ENCODE measurements at places on chromosomes 6 and 20.

GRCh38 chr6:66628917-66629316 is 921.9 kb upstream of the EYS start:
- no peak for DNase-seq

DNA sequence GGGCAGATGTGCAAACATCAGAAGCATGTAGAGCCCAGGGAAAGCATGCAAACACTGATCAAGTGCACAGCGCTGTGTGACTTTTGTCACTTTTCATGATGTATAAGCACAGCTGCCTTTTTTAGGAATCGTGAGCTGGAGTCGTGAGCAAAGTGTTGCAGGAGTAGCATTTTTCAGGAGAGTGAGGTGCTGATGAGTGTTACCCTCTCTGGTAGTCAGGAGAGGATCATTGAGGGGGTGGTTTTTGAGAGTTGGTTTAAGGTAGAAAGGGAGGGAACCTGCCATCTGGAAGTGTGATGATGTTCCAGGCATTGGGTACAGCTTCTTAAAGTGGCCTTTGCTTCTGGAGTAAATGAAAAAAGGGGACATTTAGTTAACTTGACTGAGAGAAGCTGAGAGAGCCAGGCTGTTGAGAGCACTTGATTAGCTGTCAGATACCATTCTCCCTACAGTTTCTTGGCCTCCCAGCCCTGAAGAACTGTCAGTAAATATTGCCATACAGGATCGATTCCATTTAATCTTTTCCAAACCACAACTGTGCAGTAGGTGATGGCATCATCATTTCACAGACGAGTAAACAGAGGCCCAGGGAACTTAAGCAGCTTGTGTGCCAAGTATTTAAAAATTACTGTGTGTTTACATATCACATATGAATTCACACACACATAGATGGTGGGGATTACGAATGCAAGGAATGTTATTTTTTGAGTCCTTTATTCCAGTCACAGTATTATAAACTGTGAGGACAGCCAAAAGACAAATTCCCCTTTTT is 28.9 kb downstream of the TPD52L1 start:
- DNase-seq: no peak

- no peak for DNase-seq
Measured at GRCh38 chr6:8556370-8557013, 121.1 kb upstream of the SLC35B3 start.

- no peak for DNase-seq
Measured at GRCh38 chr6:21295506-21296240, 297.9 kb upstream of the SOX4 start.

- DNase-seq: no peak
Measured at GRCh38 chr20:35621560-35621946, 5.9 kb downstream of the SPAG4 start.

- DNase-seq: no peak
Measured at GRCh38 chr20:24630486-24631172, 161.2 kb downstream of the SYNDIG1 start.

- no peak for DNase-seq
Measured at GRCh38 chr6:165814679-165815078, 151.6 kb upstream of the PDE10A start.

DNA sequence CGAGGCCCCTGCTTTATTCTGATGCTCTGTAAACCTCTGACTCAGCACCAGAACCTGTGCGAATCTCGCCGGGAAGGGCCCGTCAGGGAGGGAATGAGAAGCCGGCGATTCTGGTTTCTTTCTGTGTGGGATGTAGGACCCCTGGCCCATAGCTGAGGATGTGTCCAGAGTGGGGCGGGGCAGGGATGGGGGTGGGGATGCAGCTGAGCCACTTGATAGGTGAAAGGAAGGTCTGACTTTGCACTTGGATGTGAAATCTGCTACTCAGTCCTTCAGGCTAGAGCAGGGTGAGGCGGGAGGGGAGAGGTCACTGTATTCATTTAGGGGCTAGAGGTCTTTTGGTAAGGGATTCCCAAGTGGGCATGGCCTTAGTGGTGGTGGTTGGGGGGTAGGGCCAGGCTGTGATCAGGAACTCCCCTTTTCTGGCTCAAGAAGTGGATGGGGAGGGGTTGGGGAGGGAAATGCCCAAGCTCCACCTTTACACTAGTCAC is 2.3 kb downstream of the TOX2 start:
- no peak for DNase-seq

- no peak for DNase-seq
Measured at GRCh38 chr6:134003542-134003951, 48.9 kb downstream of the SLC2A12 start.

DNA sequence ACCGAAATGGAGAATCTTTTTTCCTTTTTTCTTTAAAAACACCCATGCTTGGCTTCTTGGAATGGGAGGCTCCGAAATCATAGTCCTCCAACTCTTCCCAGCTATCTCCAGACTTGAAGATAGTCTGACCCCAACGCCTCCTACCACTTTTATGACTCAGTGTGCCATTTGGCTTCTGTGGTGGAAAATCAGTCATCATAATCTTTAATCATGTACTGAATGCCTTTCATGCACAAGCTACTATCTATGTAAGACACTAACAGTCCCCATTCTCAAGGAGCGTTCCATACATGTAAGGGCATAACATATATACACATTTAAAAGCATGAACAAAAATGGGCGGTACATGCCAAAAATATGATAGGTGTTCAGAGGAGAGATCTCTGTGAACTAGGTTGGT is 44.1 kb downstream of the TMEM14B start:
- no peak for DNase-seq

DNA sequence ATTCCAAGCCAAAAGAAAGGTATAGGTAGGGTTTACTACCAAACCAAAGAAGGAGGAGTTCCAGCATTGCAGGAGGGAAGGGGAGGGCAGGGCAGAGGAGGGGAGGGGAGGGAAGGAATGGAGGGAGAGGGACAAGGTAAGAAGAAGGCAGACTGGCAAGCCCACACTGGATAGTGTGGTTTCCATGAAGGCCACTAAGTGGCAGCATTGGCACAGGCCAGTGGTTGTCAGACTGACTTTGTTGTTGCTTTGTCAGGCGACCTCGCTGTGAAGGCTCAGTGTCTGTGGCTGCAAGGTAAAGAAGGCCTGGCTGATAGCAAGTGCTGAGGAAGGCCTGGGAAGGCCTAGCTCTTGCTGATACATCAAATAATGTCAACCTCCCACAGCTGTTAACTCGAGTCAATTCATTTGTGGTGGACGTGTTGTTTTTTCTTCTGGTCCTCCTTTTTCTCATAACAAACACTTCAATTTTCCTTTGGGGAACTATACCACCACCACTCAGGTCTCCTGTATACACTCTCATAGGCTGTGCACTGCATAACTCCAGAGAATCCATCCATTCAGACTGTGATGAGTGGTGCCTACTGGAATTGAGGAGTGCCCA is 7.7 kb upstream of the ZNF334 start:
- no peak for DNase-seq

GRCh38 chr6:19175023-19175422 is 662.1 kb upstream of the ID4 start:
- DNase-seq: no peak

- no peak for DNase-seq
Measured at GRCh38 chr6:53658992-53659391, 6.6 kb downstream of the KLHL31 start.

GRCh38 chr6:33292996-33293682 is 3.7 kb downstream of the PFDN6 start:
- no peak for DNase-seq

DNA sequence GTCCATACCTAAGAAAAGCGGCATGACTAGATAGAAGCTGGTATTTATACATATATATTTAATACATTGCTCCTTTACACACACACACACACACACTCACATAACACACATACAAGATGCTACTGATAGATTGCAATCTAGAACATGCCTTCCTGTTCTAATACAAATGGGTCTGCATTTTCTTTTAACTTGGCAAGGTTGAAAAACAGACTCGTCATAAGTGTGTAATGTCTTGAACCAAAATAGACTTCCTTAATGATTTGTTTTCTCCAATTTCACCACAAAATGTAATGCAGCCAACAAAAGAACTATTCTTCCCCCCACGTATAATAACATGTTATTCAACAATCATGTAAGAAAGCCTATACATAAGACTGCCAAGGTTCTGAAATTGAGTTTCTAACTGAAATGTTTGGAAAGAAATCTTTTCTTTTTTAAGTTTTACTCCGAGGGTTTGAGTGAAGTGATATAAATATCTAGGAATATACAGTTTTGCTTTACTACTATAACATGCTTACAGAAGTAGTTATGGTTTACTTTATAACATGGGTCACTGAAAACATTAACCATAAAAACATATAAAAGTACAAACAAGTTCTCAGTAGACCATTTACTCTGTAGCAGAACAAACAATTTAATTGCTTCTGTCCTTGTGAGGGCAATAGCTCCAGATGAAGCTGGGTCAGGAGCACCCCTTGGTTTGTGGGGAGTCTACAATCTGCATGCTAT is 207.5 kb downstream of the FOXC1 start:
- DNase-seq: no peak

DNA sequence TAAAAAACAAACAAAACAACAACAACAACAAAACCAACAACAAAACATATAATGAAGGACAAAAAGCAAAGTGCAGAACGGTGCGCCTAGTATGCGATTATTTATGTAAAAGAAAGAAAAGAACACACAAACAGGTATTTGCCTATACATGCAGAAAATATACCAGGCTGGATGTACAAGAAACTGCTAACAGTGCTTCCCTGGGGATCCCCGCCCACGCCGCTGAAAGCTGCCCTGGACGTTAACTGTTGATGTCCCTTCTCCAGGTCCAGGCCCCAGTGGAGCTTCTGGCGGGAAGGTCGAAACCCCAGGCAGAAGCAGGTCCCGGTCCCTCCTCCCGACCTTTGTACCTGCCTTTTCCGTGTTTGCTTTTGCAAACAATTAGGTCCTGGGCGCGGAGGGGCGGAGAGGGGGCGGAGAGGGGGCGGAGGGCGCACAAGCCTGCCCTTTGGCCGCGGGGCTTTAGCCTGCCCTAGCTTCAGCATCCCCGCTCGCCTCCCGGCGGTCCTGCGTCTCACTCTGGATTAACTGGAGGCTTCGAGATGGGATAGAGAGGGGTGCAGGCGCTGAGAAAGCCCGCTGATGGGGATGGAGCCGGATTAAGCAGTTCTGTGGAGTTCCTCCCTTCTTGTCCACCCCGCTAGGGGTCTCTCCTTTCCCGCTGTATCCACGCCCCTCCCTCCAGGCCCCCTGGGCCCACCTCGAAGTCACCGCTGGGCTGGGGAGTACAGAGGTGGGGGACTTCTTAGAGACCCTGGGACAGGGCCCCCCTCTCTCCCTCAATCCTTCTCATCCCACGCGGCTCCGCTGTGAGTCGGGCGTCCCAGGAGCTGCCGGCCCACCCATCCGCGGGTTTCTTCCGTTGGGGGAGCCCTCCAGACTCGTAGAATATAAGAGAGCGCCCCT is 8.2 kb upstream of the AHCY start:
- DNase-seq: no peak

DNA sequence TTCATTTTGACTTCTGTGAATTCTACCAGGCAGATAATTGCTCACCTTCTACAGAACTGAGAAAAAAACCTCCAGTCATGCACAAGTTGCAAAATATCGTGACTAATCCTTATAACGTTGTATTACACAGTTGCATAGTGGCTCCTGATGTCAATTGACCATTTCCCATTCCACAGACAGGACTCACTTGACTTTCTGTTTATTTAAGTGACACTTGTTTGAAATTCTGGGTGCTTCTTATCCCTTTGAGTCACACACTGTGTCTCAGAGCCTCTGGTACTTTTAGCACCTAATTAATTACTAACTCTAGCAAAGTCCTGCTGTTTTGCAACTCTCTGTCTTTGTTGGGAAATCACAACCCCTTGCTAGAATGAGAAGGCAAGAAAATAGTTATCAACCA is 16.2 kb upstream of the RSPO3 start:
- no peak for DNase-seq

DNA sequence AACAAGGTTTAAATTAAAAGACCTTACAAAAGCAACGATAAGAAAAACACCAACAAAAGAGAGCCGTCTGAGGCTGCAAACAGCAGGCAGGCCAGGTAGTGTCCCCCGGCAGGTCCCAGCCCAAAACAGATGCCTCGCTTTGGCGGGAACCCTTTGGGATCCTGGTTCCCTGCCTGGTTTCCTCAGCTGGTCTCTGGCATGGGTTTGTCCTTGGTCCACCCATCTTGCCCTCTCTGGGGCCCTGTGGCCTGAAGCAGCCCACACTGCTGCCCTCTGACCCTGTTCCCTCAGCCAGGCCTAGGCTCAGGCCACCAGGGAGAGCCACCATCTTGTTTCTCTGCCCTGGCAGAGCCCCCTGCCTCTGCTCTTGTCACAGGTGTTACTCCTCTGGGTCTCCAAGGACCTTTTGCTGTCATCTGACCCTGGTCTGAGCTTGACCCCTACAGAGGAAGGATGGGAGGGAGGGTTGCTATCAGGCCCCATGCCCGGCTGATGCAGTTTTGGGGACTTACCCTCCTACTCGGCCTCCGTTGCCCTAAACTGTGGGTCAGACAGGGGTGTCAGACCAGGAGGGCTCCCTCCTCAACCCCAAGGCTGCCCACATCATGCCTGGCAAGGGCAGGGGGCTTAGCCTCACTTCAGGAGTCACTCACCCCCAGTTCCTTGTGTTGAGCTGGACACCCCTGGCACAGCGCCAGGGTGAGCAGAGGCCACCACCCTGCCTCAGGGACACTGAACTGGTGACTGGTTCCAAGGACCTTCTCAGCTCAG is 30.6 kb upstream of the GRM4 start:
- no peak for DNase-seq

- no peak for DNase-seq
Measured at GRCh38 chr6:74250161-74250818, 554.3 kb downstream of the CD109 start.
